ENCODE measurements at places on chromosomes 4 and X.

DNA sequence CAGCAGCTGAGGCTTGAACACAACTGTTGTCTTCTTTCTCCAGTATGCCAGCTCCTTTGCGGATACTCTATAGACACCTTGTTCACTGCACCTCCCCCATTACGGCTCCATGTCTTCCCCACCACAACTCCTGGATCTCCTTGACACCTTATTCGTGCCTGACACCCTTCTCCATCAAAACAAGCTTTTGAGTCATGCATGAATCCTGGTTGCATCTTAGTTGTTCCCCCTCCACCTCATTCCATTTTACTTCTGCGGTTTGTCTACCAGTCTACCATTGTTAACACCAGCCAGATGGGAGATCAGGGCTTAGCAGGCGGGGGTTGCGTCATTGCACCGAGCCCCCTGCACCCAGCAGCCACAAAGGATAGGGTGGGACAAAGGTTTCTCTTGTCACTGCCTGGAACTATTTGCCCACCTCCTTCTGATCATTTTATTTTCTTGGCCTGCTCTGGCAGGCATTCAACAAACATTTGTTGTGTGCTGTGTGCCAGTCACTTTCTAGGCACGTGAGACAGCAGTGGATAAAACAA, 2.0 kb upstream of the CDK16 start:
- no peak for DNase-seq

- DNase-seq: no peak
Observed at GRCh38 chr4:182126096-182126495, 117.1 kb upstream of the TENM3 start.

- DNase-seq: no peak
Observed at GRCh38 chrX:123468481-123468880, 264.4 kb downstream of the THOC2 start.

GRCh38 chr4:153156263-153156662, 48.0 kb upstream of the TRIM2 start:
- no peak for DNase-seq

- no peak for DNase-seq
Observed at GRCh38 chr4:11468901-11469300, 40.2 kb upstream of the HS3ST1 start.

GRCh38 chr4:80540785-80541469, 205.4 kb downstream of the CFAP299 start:
- DNase-seq: no peak

DNA sequence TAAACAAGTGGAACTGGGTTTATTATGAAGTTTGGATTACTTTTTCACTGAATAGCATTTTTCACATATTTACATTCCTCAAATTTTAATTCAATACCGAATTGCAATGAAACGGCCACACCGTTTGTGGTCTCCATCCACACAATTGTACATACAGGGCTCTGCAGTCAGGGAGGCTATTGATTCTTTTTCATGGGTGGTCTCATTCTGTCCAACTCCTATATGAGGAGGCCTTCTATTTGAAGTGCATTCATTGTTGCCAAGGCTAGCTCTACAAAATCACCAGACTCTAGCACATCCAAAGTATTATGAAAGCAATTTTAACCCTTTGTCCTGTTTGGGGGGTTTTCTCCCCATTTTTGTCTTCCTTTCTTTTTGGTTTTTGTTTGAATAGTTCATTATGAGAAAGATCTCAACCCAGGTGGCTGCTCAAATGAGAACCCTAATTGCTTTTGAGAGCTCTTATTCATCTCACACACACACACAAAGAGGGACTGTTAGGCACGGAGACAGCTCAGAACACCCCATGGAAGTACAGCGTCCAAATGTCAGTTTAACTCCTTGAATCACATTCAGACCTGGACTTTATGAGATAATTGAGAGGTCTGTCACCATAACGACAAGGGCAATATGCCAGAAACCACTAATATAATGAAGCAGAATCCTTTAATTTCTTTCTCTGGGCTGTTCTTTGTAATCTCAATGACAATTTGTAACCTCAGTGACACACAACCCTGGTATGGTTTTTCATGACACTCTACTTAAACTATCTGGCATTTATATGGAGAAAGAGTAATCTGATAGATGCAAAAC, 79.4 kb downstream of the NLGN4X start:
- no peak for DNase-seq

- DNase-seq: peak; percentile 96
Observed at GRCh38 chrX:49043220-49043986, at the start of gene TFE3. Gene TFE3, minus strand, starts transcription at chrX:49043357. Its CDS starts 131 bp downstream, at chrX:49043226.

- no peak for DNase-seq
Observed at GRCh38 chrX:72046447-72046846, 85.3 kb downstream of the RTL5 start.

DNA sequence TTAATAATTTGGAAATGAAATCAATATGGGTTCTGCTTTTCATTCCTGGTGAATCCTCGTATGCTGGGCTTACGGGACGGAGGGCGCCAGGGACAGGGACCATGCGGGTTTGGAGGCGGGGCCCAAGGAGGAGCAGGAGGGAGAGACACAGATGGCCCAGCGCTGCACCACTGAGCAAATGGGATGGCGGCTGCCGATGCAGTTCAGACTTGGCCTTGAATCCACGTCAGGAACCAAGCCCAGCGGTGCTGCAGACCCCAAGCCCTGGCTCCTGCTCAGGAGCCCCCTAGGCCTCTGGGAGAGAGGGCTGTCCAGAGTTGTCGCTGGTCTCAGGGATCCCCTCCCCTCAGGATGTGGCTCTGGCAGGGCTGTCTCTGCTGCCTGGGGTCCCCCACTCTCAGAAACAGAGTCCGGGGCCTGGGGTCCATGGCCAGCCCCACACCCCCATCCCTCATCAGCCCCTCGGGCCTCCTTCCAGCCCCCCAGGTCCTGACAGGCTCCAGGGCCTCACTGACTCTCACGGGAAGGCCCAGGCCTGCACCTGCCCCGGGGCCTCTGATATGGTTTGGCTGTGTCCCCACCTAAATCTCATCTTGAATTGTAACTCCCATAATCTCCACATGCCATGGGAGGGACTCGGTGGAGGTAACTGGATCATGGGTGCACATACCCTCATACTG, 75.2 kb downstream of the FAM53A start:
- no peak for DNase-seq

GRCh38 chrX:102883491-102883890, 53.6 kb upstream of the RAB40AL start:
- no peak for DNase-seq

- DNase-seq: no peak
Observed at GRCh38 chr4:108772402-108772801, 9.5 kb upstream of the ETNPPL start.
